ENCODE measurements at places on chromosomes 3 and 15.

DNA sequence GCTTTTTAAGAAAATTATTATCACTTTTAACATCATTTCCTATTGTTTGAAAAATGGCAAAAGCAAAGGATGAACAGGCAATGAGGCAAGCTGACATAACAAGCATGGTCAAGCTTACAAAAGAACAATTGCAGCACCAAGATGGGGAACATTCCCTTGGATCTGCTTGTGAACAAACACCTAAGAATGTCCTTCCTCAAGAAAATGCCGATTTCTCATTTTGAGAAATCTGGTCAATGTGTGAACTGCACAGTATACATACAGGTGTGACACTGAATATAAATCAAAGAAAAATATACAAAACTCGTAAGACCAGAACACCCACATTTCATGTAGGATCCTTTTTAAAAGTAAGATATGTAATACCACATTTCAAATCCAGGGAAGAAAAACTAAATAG, 58.9 kb downstream of the LRRFIP2 start:
- DNase-seq: no peak

DNA sequence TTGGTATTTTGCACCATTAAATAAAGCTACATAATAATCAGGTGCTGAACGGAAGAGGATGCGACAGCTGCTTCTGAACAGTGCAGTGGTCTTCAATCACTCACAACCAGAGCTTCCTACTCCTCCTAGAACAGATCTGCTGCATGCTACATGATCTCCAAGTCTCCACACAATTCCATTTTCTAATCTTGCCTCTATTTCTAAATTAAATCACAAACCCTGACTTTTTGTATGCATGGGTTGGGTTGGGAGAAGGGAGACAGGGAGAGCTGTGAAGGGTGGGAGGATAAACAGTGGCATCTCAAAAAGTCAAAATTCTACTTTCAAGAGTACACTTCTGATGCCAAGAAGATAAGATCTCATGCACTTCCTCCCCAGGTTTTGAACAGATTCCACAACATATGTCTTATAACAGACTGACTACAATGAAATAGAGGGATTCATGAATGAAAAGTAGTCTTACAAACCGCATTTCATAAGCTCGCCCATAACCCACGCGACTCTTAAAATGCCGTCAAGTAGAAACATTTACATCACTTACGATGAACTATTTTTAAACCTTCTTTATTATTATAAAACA, 57.2 kb downstream of the CHSY1 start:
- no peak for DNase-seq

DNA sequence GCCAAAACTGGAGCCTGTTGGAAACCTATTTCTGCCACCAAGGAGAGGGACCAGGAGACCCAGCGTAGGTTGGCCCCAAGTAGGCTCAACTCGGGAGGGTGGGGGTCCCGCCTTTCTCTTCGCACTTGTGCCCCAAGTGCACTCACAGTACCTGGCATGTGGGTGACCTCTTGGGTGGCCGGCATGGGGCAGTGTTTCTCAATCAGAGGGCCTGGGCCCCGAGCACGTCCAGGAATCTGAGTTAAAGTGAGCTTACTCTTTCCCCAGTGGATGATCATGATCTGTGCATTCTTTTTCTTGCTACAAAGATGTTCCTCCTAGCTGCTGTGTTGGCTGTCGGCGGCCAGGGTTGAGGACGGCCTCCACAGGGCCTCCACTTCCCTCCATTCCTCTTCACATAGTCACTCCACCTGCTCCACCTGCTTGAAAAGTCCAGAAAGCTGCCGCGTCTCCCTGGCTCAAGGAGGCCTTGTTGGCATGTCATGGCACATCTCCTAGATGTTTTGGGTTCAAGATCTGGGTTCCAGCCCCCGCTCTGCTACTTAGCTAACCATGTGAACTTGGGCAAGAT, 66.5 kb upstream of the SEC61A1 start:
- no peak for DNase-seq

DNA sequence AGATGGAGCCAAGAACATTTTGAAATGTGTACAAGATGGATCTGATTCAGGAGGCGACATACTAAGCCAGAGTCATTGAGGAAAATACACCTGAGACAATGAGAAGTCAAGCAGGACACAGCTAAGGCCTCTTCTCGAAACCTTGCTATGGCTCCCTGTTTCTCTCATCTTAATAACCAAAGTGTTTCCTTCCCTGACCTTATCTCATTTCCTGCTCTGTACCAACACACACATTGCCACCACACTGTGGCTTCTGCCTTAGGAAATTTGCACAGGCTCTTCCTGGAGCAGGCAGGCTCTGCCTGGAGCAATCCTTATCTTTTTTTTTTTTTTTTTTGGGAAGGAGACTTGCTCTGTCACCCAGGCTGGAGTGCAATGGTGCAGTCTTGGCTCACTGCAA, 36.6 kb downstream of the OXSM start:
- DNase-seq: no peak

GRCh38 chr15:100759698-100760356, 119.8 kb upstream of the ALDH1A3 start:
- DNase-seq: no peak

DNA sequence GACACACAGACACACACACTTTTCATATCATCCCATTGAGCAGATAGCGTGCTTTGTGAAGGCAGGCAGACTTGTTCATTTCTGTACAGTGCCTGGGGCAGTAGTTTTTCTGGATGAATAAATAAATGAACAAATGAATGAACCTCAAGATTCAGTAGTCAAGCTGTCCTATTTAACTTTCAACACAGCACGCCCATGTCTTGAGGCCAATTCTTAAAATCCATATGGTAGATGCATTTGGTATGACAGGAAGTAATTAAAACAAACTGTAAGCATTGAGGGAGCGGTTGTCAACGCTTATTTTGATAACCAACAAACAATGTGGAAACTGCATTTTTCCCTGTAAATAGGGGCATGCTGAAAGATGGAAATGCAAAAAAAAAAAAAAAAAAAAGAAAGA, 80.0 kb upstream of the BNC1 start:
- no peak for DNase-seq

DNA sequence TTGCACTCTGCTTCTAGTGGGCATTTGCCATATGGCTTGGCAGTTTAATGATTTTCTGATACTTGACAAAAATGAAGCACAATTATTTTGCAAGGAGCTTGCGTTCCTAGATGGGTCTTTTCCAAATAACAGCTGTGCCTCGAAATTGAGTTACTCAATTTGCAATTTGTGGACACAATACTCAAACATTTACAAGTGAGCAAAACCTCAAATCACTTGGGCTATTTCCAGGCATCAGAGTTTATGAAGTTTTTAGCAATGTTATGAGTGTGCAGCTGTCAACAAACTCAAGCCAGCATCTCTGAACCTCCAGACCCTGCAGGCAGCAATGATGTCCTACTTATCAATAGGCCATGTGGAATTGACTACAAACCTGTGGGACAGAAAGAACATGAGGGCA, 41.3 kb downstream of the NMNAT3 start:
- no peak for DNase-seq

DNA sequence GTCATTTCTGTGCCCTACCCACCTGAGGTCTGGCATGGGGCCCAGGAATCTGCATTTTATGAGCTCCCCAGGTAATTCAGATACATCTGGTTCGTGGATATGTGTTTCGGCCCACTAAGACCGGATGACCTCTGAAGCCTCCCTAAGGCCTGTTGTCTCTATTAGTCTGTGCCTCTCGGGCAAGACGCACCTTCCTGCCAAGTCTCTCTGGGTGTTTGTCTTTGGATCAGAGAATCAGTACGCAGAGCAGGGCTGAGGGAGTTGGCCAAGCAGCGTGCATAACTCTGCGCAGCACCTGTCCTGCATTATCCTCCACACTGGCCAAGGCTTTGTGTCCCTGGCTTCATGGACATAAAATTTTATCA, 181.0 kb downstream of the THSD4 start:
- no peak for DNase-seq

DNA sequence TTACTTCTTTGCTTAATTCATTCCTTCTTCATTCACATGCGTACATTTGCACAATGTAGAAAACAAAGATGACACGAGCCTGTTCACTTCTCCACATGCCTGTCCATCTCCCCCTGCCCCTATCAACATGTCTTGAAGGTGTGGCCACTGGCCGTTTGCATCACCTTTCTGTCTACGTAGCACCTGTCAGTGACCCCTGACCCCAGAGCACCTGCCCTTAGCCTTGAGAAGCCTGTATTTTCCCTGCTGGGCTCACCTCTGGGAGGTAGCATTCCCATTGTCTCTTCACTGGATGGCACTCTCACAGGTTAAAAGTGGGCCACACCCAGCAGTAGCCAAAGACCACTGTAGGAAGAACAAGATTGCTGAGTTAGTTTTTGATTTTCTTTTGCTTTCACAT, 234.1 kb downstream of the THSD4 start:
- no peak for DNase-seq

GRCh38 chr3:16286751-16287543, 21.9 kb downstream of the OXNAD1 start:
- DNase-seq: no peak

DNA sequence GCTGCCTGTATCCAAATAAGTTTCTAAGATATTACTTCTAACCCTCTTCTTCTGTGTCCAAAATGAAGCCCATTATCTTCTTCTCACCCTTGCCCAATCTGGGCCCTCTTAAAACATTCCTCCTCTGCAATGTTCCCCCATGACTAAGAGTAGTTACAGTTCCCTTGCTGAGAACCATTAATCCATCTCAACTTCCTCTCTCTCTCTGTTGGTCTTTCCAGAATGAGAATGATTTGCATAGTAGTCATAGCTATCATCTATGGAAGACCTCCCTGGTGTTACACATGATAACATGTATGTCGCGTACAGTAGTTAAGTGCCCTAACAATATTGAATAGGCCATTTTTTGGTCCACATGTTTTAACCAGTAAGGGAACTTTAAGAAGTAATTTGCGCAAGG, 177.9 kb downstream of the ANXA2 start:
- no peak for DNase-seq

- no peak for DNase-seq
Observed at GRCh38 chr3:46897031-46897430, 19.5 kb downstream of the PTH1R start.

DNA sequence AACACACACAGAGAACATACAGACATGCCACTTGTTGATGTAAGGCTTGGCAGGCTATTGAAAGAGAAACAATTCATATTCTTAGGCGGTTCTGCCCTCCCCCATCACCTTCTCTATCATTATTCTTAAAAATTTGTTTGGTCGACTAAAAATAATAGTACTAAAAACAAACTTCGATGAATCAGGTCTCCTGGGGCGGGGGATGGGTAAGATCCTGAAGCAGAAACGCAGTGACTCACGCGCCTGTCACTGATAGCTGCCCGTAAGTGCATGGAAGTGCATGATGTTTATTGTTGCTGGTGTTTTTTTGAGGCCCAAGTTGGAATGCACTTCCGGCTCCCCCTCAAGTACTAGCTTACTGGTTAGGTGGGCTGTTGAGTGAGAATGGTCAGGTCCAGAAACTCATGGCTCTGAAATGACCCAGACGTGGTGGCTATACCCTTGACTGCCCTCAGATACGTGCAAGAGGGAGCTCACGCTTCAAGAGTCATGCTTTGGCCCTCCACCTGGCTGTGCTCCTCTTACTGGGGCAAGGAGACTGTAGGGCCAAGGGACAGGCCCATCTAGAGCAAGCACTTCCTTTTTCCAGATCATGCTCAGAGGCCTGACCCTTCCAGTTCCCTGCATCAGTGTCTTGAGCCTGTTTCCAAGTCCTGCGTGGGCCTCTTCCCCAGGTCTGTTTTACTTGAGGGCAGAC, 10.9 kb downstream of the SMAD3 start:
- DNase-seq: no peak

GRCh38 chr3:183698318-183698751, 738 bp downstream of the YEATS2 start:
- no peak for DNase-seq

DNA sequence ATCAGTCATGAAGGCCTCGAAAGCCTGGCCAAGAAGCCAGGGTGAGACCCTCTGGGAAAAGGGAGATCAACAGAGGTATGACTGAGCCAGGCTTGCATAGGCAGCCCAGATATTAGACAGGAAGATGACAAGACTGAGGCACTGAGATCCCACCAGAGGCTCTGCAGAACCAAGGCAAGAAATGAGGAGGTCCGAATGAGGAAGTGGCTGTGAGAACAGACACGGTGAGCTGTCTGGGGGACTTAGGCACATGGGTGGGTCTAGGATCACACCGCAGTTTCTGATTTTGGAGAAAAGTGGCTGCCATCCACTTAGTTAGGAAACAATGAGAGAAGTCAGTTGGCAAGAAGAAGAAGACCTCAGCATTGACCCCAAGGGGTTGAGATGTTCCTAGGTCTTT, 31.5 kb upstream of the PRSS50 start:
- DNase-seq: no peak

DNA sequence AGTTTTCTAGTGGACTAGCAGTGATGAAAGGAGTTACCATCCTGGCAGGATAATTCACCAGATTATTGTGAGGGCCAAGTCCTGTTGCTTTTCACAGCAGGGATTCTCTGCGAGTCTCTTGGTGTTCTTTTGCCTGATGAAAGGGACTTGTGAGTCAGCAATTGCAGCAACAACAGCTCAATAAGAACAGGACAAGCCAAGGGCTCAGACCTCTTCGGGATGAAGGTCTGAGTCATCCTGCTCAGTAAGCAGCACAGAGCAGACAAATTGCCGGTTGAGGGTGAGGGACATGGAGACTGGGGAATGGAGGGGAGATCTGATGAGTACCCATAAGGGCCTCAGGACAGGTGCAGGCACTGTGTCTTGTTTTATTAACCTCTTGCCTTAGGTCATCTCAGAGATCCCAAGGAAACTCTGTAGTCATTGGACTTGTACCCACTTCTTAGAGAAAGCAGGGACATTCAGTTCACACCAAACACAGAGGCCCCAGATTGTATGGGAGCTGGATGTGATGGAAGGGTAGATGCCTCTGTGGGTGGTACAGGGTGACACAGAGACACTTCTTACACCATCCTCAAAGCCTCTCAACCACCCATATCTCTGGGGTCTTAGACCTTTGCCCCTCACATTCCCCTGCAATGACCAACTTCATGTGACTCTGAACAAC, 173.8 kb upstream of the TLE3 start:
- DNase-seq: no peak

DNA sequence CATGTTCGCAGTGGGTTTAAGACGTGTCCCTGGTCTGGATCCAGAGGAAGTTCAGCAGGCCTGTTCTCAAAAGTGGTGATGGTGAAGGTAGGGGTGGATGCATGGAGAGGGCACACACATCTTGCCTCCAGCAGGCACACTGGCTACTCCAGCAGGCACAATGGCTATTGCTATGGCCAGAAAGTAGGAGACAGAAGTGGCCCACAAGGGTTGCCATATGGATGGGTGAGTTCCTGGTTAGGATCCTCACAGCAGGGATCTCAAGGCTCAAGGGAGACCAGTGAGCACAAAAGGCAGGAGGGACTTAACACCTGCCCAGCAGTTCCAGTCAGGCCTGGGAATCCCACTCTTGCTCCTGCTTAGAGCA, 107.9 kb downstream of the LRIG1 start:
- no peak for DNase-seq

- no peak for DNase-seq
Observed at GRCh38 chr3:125615256-125615655, 20.0 kb upstream of the OSBPL11 start.

DNA sequence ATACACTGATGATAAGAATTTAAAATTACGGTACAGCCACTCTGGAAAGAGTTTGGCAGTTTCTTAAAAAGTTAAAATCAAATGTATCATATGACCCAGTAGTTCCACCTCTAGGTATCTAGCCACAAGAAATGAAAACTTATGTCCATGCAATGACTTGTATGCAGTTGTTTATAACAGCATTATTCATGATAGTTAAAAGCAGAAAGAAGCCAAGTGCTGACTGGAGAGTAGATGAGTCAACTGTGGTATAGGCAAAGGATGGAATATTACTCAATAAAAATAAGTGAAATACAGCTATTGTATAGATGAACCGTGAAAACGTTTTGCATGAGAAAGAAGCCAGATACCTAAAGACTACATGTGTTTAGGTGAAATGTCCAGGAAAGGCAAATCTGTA, 14.8 kb downstream of the GPR87 start:
- DNase-seq: no peak

Data from mesothelial cell of epicardium (in vitro differentiated cells).